ENCODE measurements at places on chromosomes 4 and X.

DNA sequence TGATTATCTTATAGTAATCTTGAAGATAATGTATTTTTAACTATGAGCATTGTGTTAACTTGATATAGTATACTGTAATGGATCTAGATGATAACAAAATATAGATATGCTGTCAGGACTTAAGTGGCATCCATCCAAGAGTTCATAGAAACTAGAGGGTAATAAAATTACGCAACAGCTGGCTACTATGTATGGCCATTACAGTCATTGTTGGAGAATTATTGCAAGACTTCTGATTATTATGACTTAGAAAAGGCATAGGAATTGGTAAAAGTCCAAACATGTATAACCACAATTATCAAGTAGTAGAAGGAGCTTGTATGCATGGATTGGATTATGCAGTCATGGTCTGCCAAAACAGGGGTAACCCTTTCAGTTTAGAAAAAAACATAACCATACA is 9.5 kb downstream of the OGT start:
- no peak for DNase-seq

GRCh38 chr4:53559021-53559620 is 32.2 kb downstream of the LNX1 start:
- DNase-seq = no peak

DNA sequence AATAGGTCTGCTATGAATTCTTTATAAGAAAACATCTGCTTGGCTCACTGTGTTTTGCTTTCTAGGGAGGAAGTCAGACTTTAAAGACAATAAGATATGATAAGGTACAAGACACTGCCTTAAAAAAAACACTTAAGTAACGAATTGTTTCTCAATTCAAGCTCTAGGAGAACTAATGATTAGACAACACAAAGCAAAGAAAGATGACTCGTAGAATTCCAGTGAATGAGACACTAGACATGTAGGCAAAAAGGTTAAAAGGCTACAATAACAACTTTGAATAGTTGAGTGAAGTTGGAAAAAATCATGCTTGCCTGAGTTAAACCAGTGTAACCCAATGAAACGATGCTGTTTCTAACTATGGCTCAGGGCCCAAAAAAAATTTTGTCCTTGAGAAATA is 344.4 kb upstream of the ACTRT1 start:
- DNase-seq = no peak

GRCh38 chr4:92733231-92733630 is 429.5 kb downstream of the GRID2 start:
- DNase-seq = no peak

DNA sequence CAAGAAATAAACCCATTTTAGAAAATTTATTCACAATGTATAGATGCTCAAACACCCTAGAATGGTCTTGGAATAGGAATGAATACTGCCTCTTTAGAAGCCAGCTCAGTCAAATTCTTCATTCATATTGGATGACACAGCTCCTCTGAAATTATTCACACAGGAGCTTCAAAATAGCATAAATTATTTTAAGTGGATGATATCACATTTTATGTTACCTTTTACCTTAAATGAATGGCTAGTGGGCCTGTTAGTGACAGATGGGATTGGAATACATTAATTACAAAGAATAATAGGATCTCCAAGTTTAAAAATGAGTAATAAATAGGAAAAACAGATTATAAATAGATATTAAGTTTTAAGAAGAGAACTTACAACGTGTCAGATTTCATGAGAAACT is 184.4 kb downstream of the GABRB1 start:
- no peak for DNase-seq

- no peak for DNase-seq
Measured at GRCh38 chrX:44843318-44843702, 511 bp upstream of the DUSP21 start.

GRCh38 chrX:102708900-102709299 is 3.3 kb upstream of the GPRASP2 start:
- no peak for DNase-seq

GRCh38 chr4:161629694-161630441 is 533.9 kb downstream of the FSTL5 start:
- DNase-seq = no peak

DNA sequence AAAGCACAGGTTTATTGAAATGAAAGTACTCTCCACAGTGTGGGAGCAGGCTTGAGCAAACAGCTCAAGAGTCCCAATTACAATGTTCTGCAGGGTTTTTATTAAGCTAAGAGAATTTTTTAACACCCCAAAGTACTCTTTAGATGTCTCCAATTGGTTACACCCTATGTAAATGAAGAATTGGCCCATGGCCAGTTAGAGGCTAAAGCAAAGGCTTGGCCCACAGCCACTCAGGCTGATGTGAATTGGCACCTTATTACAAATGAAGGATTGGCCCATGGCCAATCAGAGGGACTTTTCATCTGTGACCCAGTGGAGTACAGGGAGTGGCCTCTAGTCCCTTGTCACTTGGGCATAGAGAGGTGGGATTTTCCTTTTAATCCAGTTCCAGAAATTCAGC is 30.1 kb upstream of the IQCM start:
- no peak for DNase-seq

GRCh38 chrX:48022738-48023137 is 15.9 kb downstream of the SPACA5 start:
- no peak for DNase-seq

DNA sequence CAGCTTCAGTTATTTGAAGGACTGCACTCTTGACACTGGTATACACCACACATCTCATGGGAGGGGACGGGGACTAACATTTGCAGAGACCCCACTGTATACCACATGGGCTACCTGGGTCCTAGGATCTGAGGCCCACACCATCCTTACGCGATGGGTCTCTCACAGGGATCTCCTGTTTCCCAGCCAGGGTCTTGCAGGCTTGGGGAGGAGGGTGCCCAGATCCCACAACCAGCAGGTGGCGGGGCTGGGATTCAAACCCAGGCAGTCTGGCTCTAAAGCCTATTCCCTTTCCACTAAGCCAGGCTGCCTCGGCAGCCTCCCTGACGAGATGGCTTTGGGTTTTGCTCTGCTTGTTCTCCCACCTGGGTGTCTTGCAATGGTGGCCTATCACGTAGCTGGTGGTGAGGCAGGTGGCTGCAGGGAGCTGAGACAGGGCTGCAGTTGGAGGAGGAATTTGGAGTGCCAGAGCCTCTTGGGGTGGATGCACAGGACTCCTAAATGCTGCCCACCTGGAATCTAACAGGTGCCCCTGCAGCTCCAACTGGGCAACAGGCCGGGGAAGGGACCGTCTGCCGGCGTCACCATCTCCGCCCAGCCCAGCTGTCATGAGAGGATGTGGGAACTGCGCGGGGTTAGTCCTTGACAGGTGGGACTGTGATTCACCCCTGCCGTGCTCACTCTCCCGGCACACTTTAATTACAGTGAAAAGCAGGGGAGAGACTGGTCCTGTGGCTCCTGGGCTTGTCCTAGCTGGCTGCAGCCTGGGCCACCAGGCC is 110.7 kb downstream of the PSAPL1 start:
- DNase-seq = no peak

- DNase-seq = no peak
Measured at GRCh38 chr4:98466868-98467599, 191.4 kb downstream of the TSPAN5 start.

DNA sequence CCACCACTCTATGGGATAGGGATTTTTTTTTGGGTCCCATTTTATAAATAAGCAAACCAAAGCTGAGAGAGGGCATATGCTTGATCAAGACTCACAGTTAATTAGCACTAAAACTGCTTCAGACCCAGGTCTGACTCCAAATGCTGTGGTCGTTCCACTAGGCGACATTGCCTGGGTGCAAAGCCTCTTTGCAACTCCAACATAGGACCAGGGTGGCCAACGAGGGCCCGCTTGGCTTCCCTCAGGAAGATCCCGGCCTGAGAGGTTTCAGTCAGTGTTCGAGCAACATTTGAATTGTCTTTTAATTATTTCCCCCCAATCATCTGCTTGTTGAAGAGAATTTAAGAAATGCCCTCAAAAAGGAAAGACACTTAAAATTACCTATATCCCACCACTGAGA is 11.2 kb downstream of the PJA1 start:
- no peak for DNase-seq

- DNase-seq = no peak
Measured at GRCh38 chr4:54877006-54877405, 219.2 kb downstream of the KIT start.

- no peak for DNase-seq
Measured at GRCh38 chr4:1964443-1964842, 44.3 kb downstream of the NELFA start.

- no peak for DNase-seq
Measured at GRCh38 chrX:110003167-110004156, 548 bp downstream of the TMEM164 start.

DNA sequence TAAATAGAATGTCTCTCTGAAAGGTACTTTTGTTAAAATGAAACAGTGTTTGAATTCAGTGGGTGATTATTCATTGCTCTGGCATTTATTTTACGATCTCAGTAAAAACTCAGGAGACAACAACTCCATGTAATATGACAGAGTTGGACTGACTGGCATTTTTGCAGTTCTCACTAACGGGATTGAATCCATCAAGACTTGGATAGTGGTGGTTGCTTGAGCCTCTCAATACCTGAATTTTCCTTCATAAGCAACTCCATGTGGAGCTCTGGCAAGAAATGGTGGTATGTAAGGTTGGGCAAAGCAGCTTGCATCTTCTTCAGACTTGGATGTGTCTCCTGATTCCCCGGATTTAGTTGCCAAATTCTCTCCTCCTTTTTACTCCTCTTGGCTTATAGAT is 72.7 kb downstream of the FRMPD4 start:
- DNase-seq = no peak

GRCh38 chr4:168410681-168411080 is 69.6 kb downstream of the DDX60L start:
- no peak for DNase-seq

DNA sequence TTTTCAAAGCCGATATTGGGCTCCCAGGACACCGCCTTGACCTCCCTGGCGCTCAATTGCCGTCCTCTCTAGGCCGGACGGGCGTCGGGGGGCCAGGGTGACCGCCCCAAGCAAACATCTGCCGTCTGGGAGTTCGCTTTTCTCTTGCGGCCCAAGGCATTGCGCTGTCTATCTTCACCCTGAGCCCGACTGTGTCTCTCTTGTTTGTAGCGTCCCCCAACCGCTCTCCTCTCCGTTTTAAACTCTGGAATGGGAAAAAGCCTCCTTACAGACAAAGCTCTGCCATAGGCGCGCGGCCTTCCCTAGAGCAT is 551 bp upstream of the ARX start:
- no peak for DNase-seq

GRCh38 chrX:65575022-65575421 is 40.4 kb upstream of the LAS1L start:
- DNase-seq = no peak

GRCh38 chr4:184953421-184953945 is 64.8 kb upstream of the HELT start:
- no peak for DNase-seq

DNA sequence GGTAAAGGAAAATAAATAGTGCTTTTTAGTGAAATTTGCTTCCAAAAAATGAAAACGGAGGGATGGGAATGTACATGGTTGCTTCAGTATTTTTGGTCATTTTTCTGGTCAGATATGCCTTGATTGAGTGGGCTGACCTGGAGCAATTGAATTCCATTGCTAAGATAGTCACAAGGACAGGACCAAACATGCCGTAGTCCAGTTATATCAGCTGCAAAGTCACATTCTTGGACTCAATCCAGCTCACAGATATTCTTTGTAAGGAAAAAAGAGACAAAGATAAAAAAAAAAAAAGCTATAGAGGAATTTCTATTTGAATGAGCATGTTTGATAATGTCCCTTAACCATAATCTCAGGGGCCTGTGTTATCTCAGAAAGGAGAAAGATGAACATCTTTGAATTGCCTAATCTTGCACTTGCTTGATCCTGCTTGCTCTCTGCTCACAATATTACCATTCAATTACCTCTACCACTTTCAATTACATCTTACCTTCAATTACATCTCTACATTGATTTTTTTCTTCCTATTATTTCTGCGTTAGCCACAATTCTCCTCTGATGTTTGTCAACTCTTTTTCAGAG is 75.4 kb upstream of the PACRGL start:
- no peak for DNase-seq

GRCh38 chr4:36399762-36400353 is 118.4 kb downstream of the DTHD1 start:
- DNase-seq = peak; percentile 43

- DNase-seq = no peak
Measured at GRCh38 chrX:119726900-119727555, 31.4 kb upstream of the SOWAHD start.

DNA sequence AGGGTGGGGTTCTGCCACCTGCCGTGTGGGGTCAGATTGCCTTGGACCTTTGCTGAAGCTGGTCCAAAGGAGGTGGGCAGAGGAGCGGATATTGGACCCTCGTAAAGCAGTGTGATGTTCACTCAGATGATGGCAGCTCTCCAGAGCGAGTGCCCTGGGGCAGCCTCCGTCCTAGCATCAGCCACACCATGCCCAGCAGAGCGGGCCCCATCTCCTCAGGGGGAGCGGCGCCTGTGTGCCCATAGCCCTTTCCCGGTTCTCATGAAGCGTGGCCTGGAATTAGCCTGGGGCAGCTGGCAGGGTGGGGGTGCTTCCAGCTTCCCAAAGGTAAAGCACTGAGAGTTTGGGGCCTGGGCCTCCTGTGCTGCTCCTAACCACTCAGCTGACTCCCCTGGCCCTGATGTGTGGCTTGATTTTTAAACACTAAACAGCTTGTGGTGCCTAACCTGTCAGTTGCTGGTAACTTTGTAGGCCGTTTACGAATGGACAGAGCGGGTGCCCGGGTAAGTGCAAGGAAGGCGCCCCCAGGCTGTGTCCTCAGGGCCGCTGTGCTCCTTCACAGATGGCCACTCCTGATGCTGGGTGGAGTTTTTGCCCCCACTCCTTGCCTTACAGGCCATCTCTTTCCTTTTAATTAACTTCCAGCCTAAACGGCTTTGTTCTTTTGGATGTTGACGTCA is 36.0 kb downstream of the NOP14 start:
- no peak for DNase-seq

GRCh38 chr4:5710065-5710960 is 688 bp upstream of the EVC start:
- no peak for DNase-seq

DNA sequence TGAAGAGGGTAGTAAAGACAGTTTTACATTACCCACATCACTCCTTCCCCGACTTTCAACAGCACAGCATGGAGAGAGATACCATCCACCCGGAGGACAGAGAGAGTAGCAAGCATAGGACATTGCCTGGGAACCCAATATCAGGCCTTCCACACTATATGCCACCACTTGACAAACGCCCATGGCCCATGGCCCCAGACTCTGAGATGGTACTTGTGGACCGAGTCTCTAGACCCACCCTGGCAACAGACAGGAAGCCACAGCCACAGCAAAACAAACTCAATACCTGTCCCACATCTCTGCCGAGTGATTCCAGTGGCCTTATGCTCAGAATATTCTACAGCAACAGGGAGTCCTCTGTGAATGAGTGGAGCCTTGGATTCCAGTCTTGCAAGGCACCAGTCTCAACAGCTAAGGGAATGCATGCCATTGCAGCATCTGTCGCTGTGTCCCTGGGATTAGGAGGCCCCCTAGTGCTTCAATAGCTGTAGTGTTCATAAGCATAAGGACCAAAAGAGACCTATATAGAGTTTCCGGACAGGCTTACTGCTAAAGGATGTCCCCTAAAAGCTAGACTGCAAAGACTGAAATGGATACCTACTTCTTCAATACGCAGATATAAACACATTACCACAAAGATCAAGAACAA is 14.7 kb upstream of the CT55 start:
- DNase-seq = no peak
